GM23338 (cell line): ENCODE measurements at places on chromosomes 12 and 14. TPM values are rescaled to one million over a fixed set of nuclear protein-coding genes. Genes with fewer than 3 reads are reported as not detected.

GRCh38 chr12:57523706-57524614, 1.3 kb downstream of the MBD6 start:
- no peaks in the 10 kb centered on the region for H3K27me3 ChIP-seq
- DNase-seq: no peak
- H3K4me3 ChIP-seq: peak overlapping the region; percentile 82
- H3K4me1 ChIP-seq: peaks cover 32% of the 10 kb centered on the region
- no peaks in the 10 kb centered on the region; the same call in 1 of the 2 replicates for H3K36me3 ChIP-seq

- no peaks in the 10 kb centered on the region for H3K36me3 ChIP-seq
- H3K4me3 ChIP-seq: no peak overlapping the region
- no peak for DNase-seq
- H3K27ac ChIP-seq: no peak overlapping the region
- H3K27me3 ChIP-seq: no peaks in the 10 kb centered on the region
- peaks cover 7% of the 10 kb centered on the region for H3K4me1 ChIP-seq
Measured at GRCh38 chr12:30764251-30764650, 9.5 kb upstream of the CAPRIN2 start.

GRCh38 chr12:52323001-52323400, 1.8 kb upstream of the KRT83 start:
- no peak overlapping the region for H3K27ac ChIP-seq
- no peaks in the 10 kb centered on the region for H3K4me1 ChIP-seq
- DNase-seq: no peak
- no peaks in the 10 kb centered on the region for H3K36me3 ChIP-seq
- no peak overlapping the region for H3K4me3 ChIP-seq
- H3K27me3 ChIP-seq: no peaks in the 10 kb centered on the region

DNA sequence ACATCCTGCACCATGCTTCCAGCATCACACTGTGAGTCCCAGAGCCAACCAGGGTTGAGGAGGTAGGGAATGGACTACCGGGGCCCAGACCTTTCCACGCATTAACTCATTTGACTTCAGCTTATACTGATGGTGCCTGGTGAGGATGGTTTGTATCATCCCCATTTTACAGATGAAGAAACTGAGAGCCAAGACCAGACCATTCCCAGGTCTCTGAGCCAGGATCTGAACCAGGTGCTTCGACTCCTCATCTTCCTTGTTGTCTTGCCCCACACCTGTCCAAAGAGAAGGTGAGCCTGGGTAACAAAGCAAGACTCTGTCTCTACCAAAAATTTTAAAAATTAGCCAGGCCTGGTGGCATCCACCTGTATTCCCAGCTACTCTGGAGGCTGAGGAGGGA, 64.4 kb downstream of the MVK start:
- no peaks in the 10 kb centered on the region for H3K4me1 ChIP-seq
- DNase-seq: no peak
- no peak overlapping the region for H3K27ac ChIP-seq
- H3K4me3 ChIP-seq: no peak overlapping the region

GRCh38 chr14:91089958-91090535, 23.8 kb upstream of the DGLUCY start:
- H3K4me1 ChIP-seq: no peaks in the 10 kb centered on the region
- no peaks in the 10 kb centered on the region for H3K27me3 ChIP-seq
- no peak overlapping the region for H3K27ac ChIP-seq
- no peaks in the 10 kb centered on the region for H3K36me3 ChIP-seq
- DNase-seq: no peak

GRCh38 chr12:123767613-123768012, 5.5 kb downstream of the DNAH10 start:
- no peak overlapping the region for H3K27ac ChIP-seq
- H3K4me3 ChIP-seq: no peak overlapping the region
- H3K36me3 ChIP-seq: no peaks in the 10 kb centered on the region

- H3K27me3 ChIP-seq: no peaks in the 10 kb centered on the region
- H3K4me1 ChIP-seq: no peaks in the 10 kb centered on the region
- no peaks in the 10 kb centered on the region for H3K36me3 ChIP-seq
- no peak overlapping the region for H3K4me3 ChIP-seq
- no peak for DNase-seq
Measured at GRCh38 chr12:118292836-118293235, 79.9 kb downstream of the TAOK3 start.

DNA sequence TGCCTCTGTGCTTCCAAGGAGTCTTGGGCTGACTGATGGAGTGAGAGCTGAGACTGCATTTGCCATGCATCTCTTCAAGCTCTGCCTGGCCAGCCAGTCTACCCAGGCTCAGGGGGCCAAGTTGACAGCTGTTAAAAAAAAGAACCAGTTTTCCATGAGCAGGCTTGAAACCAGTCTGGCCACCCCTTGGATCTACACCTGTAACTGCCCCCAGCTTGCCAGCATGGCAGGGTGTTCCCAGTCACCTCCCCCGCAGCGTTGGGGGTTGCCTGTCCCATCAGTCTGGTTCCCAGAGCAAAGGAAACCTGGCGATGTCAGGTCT, 202.7 kb downstream of the ZFP36L1 start:
- H3K4me1 ChIP-seq: peaks cover 34% of the 10 kb centered on the region
- H3K27me3 ChIP-seq: no peaks in the 10 kb centered on the region
- H3K36me3 ChIP-seq: no peaks in the 10 kb centered on the region
- DNase-seq: no peak
- no peak overlapping the region for H3K27ac ChIP-seq

DNA sequence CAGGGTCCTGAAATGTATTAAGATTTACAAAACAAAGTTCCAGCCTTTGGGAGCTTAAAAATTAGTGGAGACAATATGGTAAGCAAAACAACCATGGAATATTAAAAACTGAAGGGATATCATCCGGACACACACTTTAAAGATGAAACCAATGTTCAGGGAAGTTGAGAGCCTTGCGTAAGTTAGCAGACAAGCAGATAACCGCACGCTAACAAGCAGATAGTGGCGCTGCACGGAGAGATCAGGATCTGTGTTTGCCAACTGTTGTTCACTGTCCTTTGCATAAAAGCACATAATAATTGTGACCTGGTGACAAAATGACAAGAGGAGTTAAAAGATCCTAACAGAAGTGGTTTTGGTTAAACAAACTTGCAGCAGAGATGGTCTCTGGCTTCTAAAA, 14.3 kb upstream of the TMEM229B start:
- no peaks in the 10 kb centered on the region for H3K27me3 ChIP-seq
- no peak overlapping the region for H3K4me3 ChIP-seq
- H3K4me1 ChIP-seq: no peaks in the 10 kb centered on the region
- H3K27ac ChIP-seq: no peak overlapping the region
- DNase-seq: no peak
- H3K36me3 ChIP-seq: no peaks in the 10 kb centered on the region

GRCh38 chr12:122021822-122022392, at the start of gene BCL7A:
Gene BCL7A (plus strand): TSS chr12:122021884. CDS start chr12:122022092, 208 bp downstream.
- H3K27me3 ChIP-seq: peaks cover 43% of the 10 kb centered on the region
- no peaks in the 10 kb centered on the region for H3K36me3 ChIP-seq
- peak within 1 kb of the TSS; percentile 82 for H3K4me3 ChIP-seq
- H3K4me1 ChIP-seq: peaks cover 12% of the 10 kb centered on the region

DNA sequence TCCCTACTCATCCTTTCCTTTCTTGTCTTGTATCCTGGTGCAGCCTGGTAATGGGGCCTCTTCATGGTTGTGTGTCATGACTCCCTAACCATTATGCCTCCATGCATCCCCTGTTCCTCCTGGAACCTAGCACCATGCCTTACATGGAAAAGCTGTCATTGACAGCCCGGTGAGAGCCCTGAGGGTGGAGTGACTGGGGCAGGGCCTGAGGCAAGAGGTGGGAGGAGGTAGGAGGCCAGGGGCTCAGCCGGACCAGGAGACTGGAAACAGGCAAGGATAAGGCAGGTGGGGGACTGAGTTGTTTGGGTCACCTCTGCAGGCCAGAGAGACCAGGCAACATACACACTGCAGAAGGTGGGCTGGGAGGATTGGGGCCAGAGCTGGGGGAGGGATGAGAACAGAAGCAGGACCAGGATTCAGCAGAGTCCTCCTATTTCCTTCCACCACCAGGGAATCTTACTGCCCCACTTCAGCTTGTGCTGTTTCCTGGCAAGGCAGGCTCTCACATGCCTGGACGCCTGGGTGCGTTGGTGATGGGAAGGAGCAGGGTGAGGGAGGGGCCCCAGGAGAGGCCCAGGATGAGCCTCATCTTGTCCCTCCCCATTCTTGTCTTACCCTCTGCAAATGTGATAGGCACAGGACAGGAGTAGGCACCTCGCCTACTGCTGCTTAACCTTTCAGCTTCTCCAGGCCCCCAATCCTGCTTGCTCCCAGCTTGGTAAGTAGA, at the start of gene LTB4R2:
TSS of gene LTB4R2 (plus strand) at position 603 of the 727 bp plus-strand sequence. CDS start 525 bp downstream, outside the sequence.
- H3K27me3 ChIP-seq: peaks cover 10% of the 10 kb centered on the region; the same call in 1 of the 2 replicates
- no peak within 1 kb of the TSS for H3K27ac ChIP-seq
- H3K4me3 ChIP-seq: peak within 1 kb of the TSS; percentile 51
- H3K36me3 ChIP-seq: peaks cover 3% of the 10 kb centered on the region; the same call in 1 of the 2 replicates

- no peaks in the 10 kb centered on the region for H3K27me3 ChIP-seq
- DNase-seq: peak; percentile 66
- peaks cover 12% of the 10 kb centered on the region; the same call in 1 of the 2 replicates for H3K4me1 ChIP-seq
- no peaks in the 10 kb centered on the region for H3K36me3 ChIP-seq
Measured at GRCh38 chr12:15863372-15863771, 18.8 kb upstream of the STRAP start.

GRCh38 chr12:93913845-93914244, 234.5 kb upstream of the PLXNC1 start:
- H3K4me3 ChIP-seq: no peak overlapping the region
- H3K27me3 ChIP-seq: no peaks in the 10 kb centered on the region
- peaks cover 3% of the 10 kb centered on the region; the same call in 1 of the 2 replicates for H3K4me1 ChIP-seq
- no peaks in the 10 kb centered on the region for H3K36me3 ChIP-seq
- no peak overlapping the region for H3K27ac ChIP-seq

- H3K27me3 ChIP-seq: no peaks in the 10 kb centered on the region
- no peaks in the 10 kb centered on the region for H3K36me3 ChIP-seq
- H3K4me1 ChIP-seq: no peaks in the 10 kb centered on the region
- H3K4me3 ChIP-seq: no peak overlapping the region
- no peak for DNase-seq
- no peak overlapping the region for H3K27ac ChIP-seq
Measured at GRCh38 chr12:106342397-106343213, 14.9 kb upstream of the POLR3B start.

- no peak overlapping the region for H3K4me3 ChIP-seq
- no peaks in the 10 kb centered on the region for H3K4me1 ChIP-seq
- no peak for DNase-seq
- H3K36me3 ChIP-seq: no peaks in the 10 kb centered on the region
Measured at GRCh38 chr14:105144666-105145380, 23.8 kb downstream of the JAG2 start.

GRCh38 chr14:93286212-93286890, 46.5 kb downstream of the BTBD7 start:
- DNase-seq: peak; percentile 33
- H3K36me3 ChIP-seq: no peaks in the 10 kb centered on the region
- H3K4me1 ChIP-seq: no peaks in the 10 kb centered on the region
- peak overlapping the region; percentile 72 for H3K27ac ChIP-seq
- H3K4me3 ChIP-seq: no peak overlapping the region

DNA sequence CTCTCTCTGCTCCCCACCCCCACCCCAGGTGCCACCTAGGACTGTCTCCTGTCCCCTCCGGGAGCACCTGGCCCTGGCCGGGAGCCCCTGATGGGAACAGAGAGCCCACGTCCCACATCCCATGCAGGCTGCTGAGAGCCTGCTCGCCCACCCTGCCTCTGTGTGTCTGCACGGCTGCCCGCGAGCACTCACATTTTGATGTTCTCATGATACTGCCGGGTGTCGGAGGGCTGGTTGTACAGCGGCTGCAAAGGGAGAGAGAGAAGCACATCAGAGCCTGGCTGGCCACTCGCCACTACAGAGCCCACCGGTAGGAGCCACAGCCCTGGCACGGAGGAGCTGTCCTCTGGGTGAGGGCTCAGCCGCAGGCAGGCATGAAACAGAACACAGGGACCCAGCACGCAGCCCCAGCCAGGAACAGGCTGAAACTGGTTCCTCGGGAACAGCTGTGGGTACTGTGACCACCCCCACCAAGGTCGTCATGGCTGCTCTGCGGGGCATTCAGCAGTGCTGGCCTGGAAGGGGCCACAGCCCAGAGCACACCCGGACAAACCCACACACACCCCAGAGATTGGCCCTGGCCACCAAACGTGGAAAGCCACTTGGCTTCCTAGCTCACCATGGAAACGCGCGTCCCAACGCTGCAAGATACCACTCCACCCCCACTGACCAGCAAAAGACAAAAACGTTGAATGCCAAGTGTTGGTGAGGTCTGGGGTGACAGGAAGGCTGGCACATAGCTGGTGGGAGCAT, 117.6 kb downstream of the NCOR2 start:
- H3K36me3 ChIP-seq: no peaks in the 10 kb centered on the region
- no peaks in the 10 kb centered on the region for H3K27me3 ChIP-seq
- no peak for DNase-seq

Gene PYGL
- 77.0 and 93.8 TPM in 2 replicates for total RNA-seq

Gene CISTR
- total RNA-seq: not detected in 2 replicates

Gene COPS7A
- total RNA-seq: 51.9 and 53.9 TPM in 2 replicates

Gene COX8C
- total RNA-seq: not detected in 2 replicates

Gene CHPT1
- total RNA-seq: 23.0 and 42.6 TPM in 2 replicates

Gene C3AR1
- not detected in 2 replicates for total RNA-seq

Gene IKZF4
- total RNA-seq: 9.0 and 12.2 TPM in 2 replicates
